ENCODE measurements at places on chromosomes 3 and 15. TPM values are rescaled to one million over a fixed set of nuclear protein-coding genes. Genes with fewer than 3 reads are reported as not detected.

LMCD1 gene
- total RNA-seq: 64.6 TPM

GXYLT2 gene
- 19.7 TPM for total RNA-seq

CCDC80 gene
- total RNA-seq: 100 TPM

OCA2 gene
- 5.5 TPM for total RNA-seq

HRH1 gene
- 2.4 TPM for total RNA-seq

RETNLB gene
- not detected for total RNA-seq

DAZL gene
- total RNA-seq: not detected

MME gene
- 5.5 TPM for total RNA-seq

NRG4 gene
- total RNA-seq: not detected

CTDSPL gene
- 26.8 TPM for total RNA-seq

CCDC33 gene
- total RNA-seq: not detected

P2RY1 gene
- total RNA-seq: 2.1 TPM

ZFYVE19 gene
- 37.8 TPM for total RNA-seq

SYNM gene
- 24.8 TPM for total RNA-seq

KCNAB1 gene
- total RNA-seq: 25.6 TPM

ADGRG7 gene
- not detected for total RNA-seq

LRTM1 gene
- total RNA-seq: not detected

IRAK2 gene
- total RNA-seq: 9.1 TPM

SLC33A1 gene
- total RNA-seq: 94.1 TPM

SMAD6 gene
- total RNA-seq: 118 TPM

TICRR gene
- total RNA-seq: not detected

TLR9 gene
- total RNA-seq: not detected

Measured in thyroid gland (tissue), 4 donors.